CD4-positive, alpha-beta T cell treated with Interleukin-6 for 4 hours (primary cell): ENCODE measurements at places on chromosomes 5 and 9.

DNA sequence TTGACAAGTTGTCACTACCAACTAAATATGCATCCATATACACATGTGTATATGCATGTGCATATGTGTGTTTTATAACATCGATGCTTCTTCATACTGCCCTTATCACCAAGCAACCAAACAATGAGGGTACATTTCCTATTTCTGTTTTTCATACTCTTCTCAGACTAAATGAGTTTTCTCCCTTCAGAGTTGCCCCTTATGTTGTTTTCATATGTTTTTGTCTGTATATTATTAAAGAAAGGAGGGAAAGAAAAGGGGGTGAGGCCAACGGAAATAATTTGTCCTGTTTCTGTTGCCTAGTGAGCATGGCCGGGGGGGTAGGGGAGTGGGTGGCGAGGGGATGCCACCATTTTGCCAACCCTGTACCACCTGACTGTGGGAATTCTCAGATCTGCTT is 28.8 kb upstream of the NFIB start:
- DNase-seq, result no peak

GRCh38 chr9:14417237-14417636 is 103.3 kb upstream of the NFIB start:
- no peak for DNase-seq

- no peak for DNase-seq
Measured at GRCh38 chr9:38082446-38083287, 13.6 kb upstream of the SHB start.

- no peak for DNase-seq
Measured at GRCh38 chr5:14977058-14977685, 105.6 kb upstream of the ANKH start.
